ENCODE measurements at places on chromosomes 2 and 18.

DNA sequence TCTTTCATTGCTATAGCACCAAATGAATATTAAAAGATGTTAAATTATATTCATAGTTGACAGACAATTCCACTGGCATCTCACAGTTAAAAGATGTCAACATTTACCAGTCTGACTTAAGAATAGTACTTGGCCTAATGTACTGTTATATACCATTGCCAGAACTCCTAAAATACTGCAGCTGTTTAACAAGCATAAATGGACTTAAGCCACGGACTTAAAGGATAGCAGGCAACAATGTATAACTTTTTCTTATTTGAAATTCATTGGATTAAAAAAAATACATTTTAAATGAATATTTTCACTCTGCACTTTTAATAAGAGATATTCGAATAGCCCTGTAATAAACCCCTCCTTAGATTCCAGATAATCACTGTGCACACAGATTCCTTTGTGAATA, 3.8 kb downstream of the TCF4 start:
- no peak for DNase-seq

DNA sequence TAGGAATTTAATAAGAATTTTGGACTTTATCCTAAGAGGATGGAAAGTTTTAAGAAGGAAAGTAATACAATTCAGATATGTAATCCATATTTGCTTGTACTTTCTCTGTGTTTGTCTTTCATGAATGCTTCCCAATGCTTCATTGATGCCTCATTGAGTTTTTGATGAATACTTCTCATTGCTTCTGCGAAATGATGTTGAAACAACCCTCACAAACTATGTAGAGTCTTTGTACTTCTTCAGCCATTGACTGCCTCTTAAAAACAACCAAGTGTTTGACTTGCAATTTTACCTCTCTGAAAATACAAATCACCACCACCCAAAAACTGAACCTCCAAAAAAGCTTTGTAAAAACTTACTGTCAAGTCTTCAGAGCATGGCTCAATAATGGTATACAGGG, 424.1 kb downstream of the ERBB4 start:
- no peak for DNase-seq

GRCh38 chr2:133713049-133713580, 144.9 kb upstream of the NCKAP5 start:
- no peak for DNase-seq

GRCh38 chr2:127527001-127527804, 914 bp upstream of the IWS1 start:
- no peak for DNase-seq

DNA sequence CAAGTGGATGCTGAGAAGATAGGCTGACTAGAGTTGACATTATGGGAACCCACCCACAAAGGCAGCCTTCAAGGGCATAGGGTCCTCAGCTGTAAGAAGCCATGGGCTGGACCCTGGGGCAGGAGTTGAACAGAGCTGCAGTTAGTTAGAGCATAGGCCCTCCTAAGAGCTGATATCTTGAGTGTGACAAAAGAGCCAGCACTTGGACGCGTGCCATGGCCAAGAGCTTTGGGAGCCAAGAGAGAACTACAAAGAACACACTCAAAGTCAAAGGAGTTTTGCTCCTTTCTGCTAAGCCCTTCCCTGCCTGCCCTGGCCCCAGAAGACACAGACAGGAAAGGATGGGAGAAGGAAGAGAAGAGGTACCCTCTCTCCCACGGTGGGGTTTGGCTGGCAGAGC, 29.9 kb upstream of the AGAP1 start:
- no peak for DNase-seq

GRCh38 chr2:171318463-171318934, 115.3 kb downstream of the METTL8 start:
- DNase-seq: no peak

DNA sequence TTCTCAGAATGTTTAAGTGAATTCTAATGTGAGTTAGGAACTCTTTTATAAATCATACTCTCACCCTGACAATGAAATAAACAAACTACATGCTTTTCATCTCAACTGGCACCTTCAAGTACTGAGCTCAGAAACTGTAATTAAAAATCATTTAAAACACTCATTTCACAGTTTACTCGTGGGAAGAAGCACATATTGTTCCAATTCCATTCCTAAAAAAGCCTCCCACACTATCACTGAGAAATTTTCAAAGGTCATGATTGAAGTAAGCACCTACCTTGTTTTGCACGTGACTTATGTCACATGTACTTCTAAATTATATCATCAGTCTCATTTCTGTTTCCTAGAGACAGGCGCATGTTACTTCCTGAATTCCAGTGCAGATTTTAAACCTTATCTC, 678.1 kb upstream of the SLC8A1 start:
- DNase-seq: no peak

DNA sequence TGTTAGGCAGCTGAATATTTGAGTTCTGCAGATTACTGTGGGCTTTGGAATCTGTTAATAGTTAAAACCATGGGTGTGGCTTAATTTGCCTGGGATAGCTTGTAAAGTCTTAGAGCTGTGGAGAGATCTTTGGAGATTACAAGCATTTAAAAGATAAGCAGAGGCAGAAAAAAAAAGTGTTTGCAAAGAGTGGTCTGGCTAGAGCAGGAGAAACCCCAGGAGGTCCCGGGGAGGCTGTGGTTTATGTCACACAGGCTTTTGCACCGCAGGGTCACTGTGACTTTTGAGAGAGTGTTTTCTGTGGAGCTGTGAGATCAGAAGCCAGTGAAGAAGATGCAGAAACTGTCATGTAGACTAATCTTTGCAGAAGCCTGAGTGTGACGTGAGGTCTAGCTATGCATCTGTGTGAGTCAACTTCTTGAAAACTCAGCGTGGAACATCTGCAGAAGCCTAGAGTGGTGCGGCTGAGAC, 49.0 kb downstream of the SETBP1 start:
- DNase-seq: no peak

GRCh38 chr2:75960472-75961009, 249.8 kb upstream of the GCFC2 start:
- DNase-seq: no peak

GRCh38 chr2:102062802-102063201, 71.0 kb downstream of the IL1R2 start:
- no peak for DNase-seq

- DNase-seq: no peak
Measured at GRCh38 chr2:171432969-171433762, 624 bp downstream of the METTL8 start.

DNA sequence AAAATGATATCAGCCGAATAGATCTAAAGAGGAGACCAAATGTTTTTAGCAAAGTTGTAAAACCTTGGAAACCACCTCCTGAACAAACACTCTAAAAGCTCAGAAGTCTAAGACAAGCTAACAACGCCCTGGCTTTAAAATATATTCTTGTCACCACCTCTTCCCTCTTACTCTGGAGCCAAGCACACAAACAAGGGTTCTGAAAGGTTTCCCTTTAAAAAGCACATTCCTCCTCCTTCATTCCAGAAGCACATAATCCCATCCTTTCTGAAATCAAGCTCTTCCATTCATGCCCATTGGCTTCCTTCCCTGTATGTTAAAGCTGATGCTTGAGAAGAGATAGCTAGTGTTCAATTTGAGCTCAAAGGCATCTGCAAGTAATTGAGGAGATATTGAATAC, 382.0 kb downstream of the LNPK start:
- no peak for DNase-seq

DNA sequence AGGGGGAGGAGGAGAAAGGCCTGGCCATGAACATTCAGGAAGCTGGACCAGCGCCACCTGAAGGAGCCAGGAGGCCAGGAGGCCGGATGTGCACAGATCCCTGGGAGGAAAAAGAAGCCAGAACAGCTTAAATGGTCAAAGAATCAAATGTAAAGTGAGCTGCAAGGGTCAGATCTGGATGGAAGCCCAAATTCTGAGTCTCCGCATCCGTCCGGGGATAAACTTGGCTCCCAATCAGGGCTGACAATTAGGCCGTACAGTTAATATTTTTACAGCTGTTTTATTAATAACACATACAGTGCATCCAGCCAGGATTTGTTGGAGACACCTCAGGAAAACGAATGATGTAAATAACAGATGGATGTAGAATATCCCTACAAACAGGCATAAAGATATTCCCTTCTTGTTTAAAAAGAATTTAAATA, 495.1 kb upstream of the TCF4 start:
- DNase-seq: peak; percentile 24

DNA sequence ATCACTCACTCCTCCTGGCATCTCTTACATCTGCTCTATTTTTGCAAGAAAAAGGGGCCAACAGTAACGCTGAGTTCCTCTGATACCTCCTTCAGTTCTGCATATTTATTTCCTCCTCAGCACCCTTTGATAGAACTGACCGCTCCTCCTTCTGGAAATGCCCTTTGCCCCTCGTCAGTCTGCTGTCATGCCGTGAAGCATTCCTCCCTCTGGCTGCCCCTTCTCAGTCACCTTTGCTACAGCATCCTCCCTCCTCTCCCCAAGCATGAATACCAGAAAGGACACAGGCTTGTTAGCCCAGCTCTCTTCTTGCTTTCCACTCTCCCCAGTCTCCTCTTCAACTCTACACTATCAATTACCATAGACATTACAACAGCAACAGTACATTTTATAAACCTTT, 135.4 kb downstream of the NBAS start:
- no peak for DNase-seq

- DNase-seq: no peak
Measured at GRCh38 chr2:140892436-140892835, 1238.4 kb downstream of the LRP1B start.

DNA sequence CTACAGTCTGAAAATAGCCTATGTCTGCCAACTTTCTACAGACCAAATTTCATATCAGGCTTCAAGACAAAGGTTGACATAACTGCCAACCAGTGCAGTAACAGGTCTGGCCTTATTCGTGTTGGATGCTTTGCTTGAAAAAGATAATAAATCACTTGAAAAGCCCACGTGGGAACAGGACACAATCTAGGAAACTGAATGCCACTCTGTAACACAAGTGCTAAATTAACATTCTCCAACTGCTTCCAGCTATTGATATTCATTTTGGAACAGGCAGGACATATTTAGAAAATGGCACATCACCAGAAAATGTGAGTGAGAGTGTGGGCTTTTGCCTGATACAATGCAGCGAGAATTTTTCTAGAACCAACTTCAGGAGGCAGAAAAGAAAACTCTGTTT, 165.9 kb upstream of the CCDC150 start:
- no peak for DNase-seq

DNA sequence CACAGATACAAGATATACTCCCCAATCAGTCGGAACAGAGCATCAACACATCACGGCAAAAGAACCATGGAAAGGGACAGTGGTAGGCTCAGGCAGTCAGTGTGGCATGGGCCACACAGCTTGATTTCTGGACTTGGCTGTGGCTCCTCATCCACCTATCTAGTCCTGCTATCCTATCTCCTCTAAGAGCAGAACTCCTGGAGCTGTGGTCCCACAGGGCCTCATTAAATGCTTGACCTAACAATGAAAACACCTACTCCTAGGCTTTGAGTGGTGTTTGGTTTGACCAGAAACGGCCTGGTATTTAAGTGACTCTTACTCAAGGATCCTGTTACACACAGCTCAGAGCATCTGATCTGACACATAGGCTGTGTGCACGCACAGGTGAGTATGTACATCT, 33.6 kb upstream of the SMAD2 start:
- DNase-seq: no peak

DNA sequence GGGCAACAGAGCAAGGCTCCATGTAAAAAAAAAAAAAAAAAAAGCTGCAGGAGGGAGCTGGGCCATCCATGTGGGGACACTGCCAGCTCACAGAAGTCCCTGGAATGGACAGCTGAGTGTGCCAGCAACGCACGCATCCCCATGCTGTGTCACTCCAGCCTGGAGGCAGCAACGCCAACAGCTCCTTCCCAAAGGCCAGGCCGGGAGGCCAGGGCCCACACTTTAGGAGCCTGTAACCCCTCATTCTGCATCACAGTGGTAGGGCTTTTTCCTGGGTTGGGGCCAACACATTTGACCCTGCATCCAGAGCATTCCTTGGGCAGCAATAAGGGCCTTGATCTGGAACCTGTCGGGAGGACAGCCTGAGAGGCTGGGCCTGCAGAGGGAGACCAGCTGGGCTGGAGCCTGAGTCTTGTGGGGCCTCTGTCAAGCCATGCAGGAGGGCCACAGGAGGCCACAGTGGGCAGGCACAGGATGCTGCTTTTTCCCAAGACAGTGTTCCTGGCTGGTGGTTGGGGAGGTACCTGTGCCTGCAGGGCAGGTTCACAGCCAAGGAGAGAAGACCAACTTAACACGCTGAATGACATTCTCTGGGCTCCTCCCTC, 16.8 kb upstream of the KCNK3 start:
- DNase-seq: no peak

- DNase-seq: peak; percentile 85
Measured at GRCh38 chr2:1591978-1592907, 152.1 kb downstream of the PXDN start.

DNA sequence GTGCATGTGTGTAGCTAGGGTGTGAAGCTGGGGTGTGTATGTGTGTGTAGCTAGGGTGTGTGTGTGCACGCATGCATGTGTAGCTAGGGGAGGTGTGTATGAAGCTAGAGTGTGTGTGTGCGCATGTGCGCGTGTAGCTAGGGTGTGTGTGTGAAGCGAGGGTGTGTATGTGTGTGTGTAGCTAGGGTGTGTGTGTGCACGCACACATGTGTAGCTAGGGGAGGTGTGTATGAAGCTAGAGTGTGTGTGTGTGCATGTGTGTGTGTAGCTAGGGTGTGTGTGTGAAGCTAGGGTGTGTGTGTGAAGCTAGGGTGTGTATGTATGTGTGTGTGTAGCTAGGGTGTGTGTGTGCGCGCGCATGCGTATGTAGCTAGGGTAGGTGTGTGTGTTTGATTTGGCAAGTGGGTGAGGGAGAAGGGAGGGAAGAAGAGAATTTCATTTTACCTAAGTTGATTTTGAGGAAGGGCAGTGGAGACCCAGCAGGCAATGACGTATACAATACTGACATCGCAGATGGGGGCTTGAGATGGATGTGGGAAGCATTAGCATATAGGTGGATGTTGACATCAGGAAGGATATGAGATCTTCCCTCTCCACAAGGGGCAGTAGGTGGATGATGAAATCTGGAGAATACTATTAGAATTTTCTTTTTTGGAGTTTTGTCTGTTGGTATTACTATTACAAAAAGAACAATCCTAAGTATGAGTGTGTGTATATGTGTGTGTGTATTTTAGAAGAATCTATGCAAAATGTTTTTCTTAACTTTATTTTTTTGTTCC, 70.7 kb downstream of the PRELID3A start:
- no peak for DNase-seq
